ENCODE measurements at places on chromosomes 3 and 15.
A peak's percentile ranks its signal among the peaks of the same experiment; 100 is the strongest.

- DNase-seq = no peak
Measured at GRCh38 chr3:41073190-41073589, 126.1 kb upstream of the CTNNB1 start.

GRCh38 chr3:32097768-32098167 is 8.7 kb upstream of the GPD1L start:
- no peak for DNase-seq

DNA sequence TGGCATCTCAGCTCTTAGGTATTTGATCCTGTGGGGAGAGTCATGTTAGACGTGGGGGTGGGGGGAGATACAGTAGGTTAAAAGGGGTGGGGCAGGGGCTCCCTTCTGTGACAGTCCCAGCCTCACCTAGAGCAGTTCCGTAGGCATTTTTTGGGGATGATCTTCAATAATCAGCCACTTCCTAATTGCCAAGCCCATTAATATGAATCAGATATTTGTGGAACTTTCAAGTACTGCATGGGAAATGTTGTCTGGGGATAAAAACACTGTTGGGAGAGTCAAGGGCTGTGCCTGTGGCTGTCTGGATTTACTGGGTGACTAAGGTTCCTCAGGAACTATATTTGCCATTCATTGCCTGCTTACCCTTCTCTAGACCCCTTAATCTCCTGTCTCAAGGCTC is 9.5 kb downstream of the C3orf52 start:
- no peak for DNase-seq

GRCh38 chr15:35548435-35548834 is 2.5 kb upstream of the DPH6 start:
- no peak for DNase-seq

DNA sequence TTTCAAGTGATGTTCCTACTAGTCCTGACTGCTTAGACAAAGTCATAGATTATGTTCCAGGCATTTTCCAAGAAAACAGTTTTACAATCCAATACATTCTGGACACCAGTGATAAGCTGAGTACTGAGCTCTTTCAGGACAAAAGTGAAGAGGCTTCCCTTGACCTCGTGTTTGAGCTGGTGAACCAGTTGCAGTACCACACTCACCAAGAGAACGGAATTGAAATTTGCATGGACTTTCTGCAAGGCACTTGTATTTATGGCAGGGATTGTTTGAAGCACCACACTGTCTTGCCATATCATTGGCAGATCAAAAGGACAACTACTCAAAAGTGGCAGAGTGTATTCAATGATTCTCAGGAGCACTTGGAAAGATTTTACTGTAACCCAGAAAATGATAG is 3.8 kb downstream of the TIPARP start:
- DNase-seq = no peak

DNA sequence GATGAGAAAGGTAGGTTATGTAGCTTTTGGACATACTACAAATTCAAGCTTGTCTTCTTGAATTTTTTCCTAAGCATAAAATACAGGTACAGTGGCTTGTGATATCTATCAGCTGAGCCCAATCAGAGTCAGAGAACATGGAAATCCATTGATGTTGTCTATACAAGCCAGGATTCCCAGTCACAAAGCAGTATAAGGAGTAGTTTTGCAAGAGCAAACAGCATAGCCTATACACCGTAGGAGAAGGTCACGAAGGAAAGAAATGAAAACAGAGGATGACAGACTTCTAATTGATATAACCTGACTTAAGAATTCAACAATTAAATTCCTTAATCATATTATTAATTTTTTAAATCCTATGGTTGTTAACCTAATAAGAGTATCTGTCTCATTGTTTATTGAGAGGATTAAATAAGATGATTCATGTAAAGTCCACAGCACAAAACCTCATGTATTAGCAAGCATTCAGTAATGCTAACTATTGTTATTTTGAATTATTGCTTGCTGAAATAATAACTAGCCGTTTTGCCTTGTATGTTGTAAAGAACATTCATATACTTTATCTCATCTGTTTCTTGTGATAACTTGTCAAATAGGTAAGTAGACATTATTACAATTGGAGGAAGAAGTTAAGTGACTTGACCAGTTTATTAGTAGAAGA is 276.6 kb upstream of the ZPLD1 start:
- no peak for DNase-seq

GRCh38 chr15:67174446-67174845 is 80.0 kb downstream of the AAGAB start:
- DNase-seq = no peak

DNA sequence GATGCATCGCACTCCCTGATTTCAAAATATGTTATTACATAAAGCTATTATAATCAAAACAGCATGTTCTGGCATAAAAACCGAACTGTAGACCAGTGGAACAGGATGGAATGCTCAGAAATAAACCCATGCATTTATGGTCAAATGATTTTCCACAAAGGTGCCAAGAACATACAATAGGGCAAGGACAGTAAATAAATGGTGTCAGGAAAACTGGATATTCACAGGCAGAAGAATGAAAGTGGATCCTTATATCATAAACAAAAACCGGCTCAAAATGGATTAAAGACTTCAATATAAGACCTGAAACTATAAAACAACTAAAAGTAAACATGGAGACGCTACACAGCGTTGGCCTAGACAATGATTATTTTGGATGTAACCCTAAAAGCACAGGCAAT is 22.6 kb downstream of the USP50 start:
- DNase-seq = no peak

- DNase-seq = no peak
Measured at GRCh38 chr3:13886593-13887129, 6.8 kb upstream of the WNT7A start.

DNA sequence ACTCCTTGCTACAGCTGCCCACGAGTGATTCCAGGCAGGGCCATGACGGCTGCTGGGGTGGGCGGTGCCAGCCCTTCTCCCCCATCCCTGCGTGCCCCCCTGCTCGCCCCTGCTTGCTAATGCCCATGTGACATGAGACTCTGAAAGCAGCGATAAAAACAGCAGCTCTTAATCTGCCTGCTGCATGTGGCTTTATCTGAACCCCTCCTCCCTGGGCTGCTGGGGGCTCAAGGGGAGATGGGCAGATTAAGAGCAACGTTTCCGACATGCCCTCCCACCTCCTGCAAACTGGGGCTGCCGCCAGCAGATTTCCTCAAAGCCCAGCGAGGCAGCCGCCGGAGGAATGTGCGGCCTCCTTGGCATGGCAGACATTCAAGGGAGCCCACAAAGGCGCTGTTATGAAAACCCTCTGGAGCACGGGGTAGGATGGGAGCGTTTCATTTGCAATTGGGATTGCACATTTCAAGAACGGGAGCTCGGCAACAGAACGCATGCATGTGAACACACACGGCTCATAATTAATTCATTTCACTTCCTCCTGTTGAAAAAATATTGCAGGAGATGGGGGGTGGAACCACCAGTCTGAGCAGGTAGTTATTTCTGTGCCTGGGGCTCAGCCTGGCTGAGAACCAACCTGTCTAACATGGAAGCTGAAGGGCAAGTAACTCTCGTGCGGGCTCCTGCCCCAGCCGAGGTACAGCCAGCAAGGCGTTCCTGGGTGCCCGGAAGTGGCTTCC is 504.2 kb upstream of the PROK2 start:
- peak; percentile 89 for DNase-seq

- DNase-seq = no peak
Measured at GRCh38 chr3:20182206-20182605, 3.8 kb downstream of the SGO1 start.

DNA sequence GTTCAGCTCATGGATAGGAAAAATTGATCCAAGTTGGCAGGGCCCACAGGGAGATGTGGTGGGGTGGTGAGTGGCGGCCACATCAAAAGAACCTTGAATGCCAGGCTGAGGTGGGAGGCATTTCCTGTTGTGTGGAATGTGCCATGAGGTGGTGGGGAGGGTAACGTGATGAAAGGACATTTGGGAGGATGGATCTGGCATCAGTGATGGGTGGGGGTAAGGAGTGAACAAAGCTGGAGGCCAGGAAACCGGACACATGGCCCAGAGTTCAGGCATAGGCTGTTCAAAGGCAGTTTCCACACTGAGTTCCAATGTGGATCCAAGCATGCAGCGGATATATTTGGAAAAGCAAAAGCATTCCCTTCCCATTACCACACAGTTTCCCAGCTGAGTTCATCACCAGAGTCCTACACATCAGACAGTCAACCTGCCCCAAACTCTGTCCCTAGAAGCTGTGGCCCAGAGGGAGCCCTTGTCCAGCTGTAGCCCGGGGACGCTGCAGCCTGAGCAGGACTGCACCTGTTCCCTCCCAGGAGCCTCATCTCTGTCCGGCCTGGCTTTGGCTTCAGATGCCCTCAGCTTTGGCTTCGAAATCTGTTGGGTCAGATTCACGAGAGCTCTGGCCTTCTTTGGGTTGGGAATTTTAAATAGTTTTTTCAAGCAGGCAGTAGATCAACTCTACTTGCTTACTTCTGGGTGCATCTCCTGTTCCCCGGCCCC is 37.8 kb upstream of the GOLGA6B start:
- peak; percentile 5 for DNase-seq

DNA sequence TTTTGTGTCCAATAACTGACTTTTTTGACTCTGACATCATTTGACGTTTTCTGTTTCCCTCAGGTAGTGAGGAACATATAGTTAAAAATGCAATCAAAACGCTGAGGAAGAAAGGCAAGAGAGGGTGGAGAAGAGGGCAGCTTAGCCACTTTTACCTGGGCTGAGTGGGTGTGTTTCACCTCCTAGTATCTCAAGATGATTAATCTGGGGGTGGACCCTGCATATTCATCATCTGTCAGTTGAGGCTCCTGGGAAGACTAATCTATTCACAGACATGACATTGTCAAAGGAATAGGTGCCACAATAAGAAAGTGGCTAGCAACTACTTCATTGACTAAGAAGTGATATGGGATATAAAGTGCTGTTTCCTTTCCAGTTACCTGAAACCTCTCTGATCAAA is 331.5 kb upstream of the RARB start:
- DNase-seq = no peak

- DNase-seq = no peak
Measured at GRCh38 chr3:155495387-155495786, 201.9 kb upstream of the STRIT1 start.

All from NCI-H226 (cell line).